Mammary epithelial cell (primary cell): ENCODE measurements at places on chromosomes 12 and 14. TPM values are rescaled to one million over a fixed set of nuclear protein-coding genes. Genes with fewer than 3 reads are reported as not detected.

- DNase-seq = no peak
Observed at GRCh38 chr12:132243596-132244310, 85.6 kb downstream of the GALNT9 start.

DNA sequence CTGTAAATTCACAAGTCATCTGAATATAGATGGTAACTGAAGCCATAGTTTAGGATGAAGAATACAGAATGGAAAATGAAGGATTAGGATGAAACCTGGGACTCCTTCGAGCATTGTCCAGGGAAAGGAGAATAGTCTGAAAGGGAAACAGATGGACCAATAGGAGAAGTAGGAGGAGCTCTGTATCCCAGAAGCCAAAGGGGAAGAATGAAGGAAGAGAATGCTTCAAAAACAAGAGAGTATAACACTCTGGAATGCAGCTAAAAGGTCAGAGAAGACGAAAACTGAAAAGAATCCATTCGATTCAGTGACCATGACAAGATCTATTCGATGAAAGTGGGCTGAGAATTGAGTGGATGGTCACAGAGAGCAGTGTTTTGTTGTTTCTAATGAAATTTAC, 1.0 kb downstream of the GMFB start:
- DNase-seq = peak; percentile 47

DNA sequence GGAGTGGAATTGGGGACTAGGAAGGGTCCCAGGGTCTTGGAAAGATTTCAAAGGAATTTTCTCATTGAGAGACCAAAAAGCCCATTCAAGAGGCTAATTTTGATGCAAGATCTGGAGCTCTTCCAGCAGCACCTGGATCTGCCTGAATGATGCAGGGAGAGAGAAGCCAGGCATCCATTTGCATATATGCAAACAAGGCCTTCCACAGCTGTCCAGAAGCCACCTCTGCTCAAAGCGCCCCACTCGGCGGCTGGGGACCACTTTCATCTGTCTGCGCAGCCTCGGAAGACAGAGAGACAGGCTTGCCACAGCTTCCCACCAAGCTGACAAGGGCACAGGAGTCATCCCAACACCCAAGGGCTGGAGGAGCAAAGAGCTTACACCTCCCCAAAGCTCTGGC, 295.6 kb downstream of the DPF3 start:
- no peak for DNase-seq

- no peak for DNase-seq
Observed at GRCh38 chr14:51846631-51847488, 13.6 kb upstream of the GNG2 start.

DNA sequence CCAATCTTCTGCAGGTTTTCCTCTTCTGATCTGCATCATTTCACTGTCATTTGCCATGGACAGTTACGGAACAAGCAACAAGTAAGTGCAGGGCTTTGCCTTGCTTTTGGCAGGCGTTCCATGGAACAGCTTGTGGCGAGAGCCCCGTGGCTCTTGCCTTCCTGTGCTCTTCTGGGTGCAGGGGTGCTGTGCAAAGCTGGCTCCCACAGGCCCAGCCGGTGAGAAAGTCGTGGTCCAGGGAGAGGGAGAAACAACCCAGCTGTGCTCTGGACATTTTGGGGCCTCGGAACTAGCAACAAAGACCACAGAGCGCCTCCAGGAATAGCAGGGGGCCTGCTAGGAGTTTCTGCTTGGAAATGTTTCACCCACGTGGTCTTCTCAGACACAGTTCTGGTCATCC, 164.7 kb downstream of the ADGRD1 start:
- no peak for DNase-seq

DAO gene
- total RNA-seq = not detected in 2 replicates

- no peak for DNase-seq
Observed at GRCh38 chr14:65847075-65847847, 434.7 kb downstream of the FUT8 start.

DNA sequence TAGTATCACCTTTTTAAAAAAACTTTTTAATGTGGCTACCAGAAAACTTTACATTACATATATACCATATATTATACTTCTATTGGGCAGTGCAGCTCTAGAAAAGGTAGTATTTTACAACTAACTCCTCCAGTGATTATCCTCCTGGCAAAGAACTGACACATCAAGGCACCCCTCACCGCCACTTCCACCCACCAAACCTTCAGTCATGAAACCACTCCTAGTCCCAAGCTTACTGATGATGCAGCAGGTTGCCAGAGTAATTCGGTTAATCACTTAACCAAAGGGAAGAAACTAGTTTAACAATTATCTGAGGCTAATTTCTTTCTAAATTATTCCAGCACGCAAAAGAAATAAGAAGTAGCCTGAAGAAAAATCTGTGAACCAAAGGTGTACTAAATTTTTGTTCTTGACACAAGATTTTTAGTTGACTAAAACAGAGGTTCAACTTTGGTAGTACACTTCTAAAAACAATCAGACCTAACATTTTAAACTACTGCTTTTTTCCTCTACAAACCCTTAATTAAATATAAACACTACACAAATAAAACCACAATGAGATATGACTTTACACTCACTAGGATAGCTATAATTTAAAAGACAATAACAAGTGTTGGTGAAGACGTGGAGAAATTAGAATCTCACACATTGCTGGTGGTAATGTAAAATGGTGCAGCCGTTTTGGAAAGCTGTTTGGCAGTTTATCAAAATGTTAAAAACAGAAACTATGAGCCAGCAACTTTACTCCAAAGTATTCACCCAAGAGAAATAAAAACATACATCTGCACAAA, 16.7 kb downstream of the SPPL3 start:
- no peak for DNase-seq

WASHC3 gene
- total RNA-seq = 48.9 and 50.2 TPM in 2 replicates

OTOGL gene
- total RNA-seq = not detected in 2 replicates

GRCh38 chr14:22314183-22314820, 274.7 kb downstream of the DAD1 start:
- peak; percentile 51 for DNase-seq

- DNase-seq = no peak
Observed at GRCh38 chr12:90826036-90826435, 128.9 kb downstream of the CCER1 start.

- DNase-seq = no peak
Observed at GRCh38 chr12:16421806-16422205, 74.4 kb downstream of the MGST1 start.
